ENCODE measurements at places on chromosomes 13 and 19.

DNA sequence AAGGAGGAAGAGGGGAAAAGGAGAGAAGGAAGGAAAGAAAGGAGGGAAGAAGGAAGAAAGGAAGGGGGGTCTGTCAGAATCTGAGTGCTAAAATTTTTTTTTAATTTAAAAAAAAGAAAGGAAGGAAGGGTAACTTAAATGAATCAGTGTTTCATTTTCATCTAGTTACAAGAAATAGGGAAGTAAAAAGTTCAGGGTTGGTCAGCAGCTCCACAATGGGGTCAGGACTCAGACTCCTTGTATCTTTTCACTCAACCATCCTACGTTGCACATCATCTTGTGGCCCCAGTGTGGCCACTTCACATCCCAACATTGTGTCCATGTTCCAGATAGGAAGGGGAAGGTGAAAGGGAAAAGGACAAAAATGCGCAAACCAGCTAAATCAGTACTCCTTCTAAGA lies 14.3 kb upstream of the FNDC3A start:
- no peak for DNase-seq

DNA sequence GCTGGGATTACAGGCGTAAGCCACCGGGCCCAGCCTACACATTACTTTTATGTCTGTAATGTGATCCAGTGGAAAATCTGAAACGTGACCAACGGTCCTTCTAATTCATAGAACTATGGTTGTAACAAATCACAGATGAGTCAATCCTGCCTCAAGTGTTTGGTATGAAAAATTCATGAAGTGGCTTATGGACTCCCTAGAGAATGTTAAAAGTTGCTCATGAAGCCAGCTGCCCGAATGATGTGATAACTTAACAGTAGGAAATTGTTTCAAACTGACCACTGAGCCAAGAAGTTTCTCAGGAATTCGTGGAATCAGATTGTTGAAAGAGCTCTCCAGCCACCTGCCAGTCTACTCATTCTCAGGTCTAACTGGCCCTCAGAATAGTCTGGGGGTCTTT lies 59.4 kb upstream of the FARP1 start:
- peak; percentile 71 for DNase-seq

- no peak for DNase-seq
These were observed 2.1 kb downstream of the SIAH3 start for GRCh38 chr13:45849408-45849807.

DNA sequence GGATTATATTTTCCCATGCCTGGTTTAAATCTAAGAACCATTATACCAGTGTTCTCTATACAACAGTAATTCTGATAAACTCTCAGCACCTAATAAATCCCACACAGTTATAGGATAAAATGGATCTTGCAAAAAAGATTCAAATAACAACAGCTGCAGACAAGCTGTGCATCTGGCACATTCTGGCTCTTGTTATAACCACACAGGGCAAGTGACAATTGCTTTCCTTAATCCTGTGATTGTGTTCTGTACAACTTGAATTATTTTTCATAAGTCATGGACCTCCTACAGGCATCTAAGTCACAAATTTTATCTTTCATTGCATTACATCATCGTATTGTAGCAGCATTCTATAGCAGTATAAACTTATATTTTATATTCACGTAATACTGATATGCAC lies 948.3 kb downstream of the SLITRK1 start:
- DNase-seq: no peak

- no peak for DNase-seq
These were observed 9.4 kb downstream of the USHBP1 start for GRCh38 chr19:17255150-17255621.

DNA sequence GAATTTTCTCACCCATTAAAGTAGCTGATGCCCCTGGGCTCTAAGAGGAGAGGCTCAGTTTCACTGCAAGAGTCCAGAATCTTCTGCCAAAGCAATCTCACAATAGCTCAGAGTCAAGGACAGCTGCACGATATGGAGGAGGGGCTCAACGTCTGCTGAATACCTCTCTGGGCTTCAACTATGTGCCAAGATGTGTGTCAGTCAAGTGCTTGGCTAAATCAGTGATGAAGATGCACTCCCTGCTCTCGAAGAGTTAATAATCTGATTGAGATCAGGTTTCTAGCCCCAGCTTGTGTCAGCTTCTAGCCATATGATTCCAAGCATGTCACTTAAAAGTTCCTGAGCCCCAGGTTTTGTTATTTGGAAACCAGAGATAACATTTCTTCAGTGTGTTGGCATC lies 46.8 kb downstream of the KLF12 start:
- no peak for DNase-seq

DNA sequence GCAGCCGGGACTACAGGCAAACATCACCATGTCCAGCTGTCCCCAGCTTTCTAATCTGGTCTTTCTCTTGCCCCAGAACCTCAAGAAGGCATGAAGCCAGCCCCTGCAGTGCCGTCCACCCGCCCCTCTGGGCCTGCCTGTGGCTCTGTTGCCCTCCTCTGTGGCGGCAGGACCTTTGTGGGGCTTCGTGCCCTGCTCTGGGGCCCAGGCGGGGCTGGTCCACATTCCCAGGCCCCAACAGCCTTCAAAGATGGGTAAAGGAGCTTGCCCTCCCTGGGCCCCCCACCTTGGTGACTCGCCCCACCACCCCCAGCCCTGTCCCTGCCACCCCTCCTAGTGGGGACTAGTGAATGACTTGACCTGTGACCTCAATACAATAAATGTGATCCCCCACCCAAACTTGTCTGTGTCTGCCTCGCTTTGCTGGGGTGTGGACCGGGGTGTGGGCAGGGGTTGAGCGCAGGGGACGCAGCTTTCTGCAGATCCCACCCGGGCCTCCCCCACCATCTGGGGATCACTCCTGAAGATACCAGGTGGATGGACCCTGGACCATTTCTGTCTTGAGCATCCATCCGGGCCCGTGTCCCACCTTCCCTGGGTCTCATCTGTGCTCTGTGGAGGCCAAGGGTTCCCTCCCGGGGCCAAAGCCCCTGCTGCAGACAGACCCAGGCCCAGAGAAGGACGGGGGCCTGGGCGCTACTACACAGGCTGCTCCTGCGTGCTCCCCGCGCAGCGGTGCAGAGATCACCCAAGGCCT lies 15.3 kb downstream of the PRKCSH start:
- no peak for DNase-seq

DNA sequence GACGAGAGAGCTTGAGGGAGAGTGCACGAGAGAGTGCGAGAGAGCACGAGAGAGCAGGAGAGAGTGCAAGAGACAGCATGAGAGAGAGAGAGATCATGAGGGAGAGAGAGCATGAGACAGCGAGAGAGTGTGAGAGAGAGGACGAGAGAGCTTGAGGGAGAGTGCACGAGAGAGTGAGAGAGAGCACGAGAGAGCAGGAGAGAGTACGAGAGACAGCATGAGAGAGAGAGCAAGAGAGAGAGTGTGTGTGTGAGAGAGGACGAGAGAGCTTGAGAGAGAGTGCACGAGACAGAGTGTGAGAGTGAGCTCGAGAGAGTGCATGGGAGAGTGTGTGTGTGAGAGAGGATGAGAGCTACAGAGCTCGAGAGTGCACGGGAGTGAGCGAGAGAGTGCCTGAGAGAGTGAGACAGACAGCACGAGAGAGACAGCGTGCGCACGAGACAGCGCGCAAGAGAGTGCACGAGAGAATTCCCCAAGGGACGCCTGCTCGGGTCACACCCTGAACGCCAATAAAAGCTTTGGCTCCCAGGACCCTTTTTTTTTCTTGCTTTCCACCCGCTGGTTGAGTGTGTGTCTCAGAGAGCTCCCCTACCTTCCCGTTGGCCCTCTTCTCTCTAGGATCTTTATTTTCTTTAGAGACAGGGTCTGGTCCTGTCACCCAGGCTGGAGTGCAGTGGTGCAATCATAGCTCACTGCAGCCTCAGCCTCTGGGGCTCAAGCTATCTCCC lies 3.7 kb downstream of the CD70 start:
- no peak for DNase-seq

DNA sequence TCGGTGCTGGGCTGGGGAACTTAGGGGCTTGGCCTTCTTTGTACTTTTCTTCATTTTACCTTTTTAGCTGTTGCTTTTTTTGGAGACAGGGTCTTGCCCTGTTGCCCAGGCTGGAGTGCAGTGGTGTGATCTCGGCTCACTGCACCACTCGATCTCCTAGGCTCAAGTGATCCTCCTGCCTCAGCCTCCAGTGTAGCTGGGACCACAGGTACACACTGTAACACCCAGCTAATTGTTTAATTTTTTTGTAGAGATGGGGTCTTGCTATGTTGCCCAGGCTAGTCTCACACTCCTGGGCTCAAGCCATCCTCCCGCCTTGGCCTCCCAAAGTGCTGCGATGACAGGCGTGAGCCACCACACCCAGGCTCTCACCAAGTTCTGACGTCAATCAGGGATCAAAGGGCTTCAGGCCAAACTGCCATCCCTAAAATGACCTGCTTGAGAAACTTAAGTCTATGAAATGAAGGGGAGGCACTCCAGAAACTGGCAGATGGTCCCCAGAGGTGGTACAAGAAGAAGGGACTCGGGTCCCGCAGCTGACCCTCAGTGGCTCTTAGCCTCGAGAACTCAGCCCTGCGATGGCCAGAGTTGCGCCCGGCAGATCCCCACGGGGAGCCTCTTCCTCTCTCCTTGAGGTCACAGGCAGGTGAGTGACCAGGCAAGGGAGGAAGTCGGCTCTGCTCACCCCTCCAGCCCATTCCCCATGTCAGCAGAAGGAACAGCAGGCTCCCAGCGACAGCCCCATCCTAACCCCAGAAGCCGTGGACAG lies 61.7 kb downstream of the GNG7 start:
- no peak for DNase-seq

- no peak for DNase-seq
These were observed 213.2 kb upstream of the EDNRB start for GRCh38 chr13:78131811-78132210.

Data from HS-27A (cell line).